ENCODE measurements at places on chromosomes 12 and 14.

- DNase-seq, result no peak
These were observed 26.3 kb upstream of the TCP11L2 start for GRCh38 chr12:106276032-106276740.

DNA sequence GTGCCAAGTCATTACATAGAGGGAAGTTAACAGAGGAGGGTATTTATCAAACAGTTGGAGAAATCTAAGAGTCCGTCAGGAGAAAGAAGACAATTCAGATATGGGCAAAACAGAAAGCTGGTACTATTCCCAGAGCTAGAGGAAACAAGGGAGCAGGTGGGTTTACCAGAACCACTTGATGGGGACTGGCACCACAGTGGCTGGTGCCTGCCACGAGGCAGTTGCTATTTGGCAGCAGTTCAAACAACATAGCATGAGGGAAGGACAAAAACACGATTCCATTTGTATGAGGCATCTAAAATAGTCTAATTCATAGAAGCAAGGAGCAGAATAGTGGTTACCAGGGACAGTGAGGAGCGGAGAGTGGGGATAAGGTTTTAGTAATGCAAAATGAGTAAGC is 24.6 kb upstream of the KLRD1 start:
- DNase-seq, result no peak

- DNase-seq, result no peak
These were observed 632 bp downstream of the NYNRIN start for GRCh38 chr14:24399447-24399822.

DNA sequence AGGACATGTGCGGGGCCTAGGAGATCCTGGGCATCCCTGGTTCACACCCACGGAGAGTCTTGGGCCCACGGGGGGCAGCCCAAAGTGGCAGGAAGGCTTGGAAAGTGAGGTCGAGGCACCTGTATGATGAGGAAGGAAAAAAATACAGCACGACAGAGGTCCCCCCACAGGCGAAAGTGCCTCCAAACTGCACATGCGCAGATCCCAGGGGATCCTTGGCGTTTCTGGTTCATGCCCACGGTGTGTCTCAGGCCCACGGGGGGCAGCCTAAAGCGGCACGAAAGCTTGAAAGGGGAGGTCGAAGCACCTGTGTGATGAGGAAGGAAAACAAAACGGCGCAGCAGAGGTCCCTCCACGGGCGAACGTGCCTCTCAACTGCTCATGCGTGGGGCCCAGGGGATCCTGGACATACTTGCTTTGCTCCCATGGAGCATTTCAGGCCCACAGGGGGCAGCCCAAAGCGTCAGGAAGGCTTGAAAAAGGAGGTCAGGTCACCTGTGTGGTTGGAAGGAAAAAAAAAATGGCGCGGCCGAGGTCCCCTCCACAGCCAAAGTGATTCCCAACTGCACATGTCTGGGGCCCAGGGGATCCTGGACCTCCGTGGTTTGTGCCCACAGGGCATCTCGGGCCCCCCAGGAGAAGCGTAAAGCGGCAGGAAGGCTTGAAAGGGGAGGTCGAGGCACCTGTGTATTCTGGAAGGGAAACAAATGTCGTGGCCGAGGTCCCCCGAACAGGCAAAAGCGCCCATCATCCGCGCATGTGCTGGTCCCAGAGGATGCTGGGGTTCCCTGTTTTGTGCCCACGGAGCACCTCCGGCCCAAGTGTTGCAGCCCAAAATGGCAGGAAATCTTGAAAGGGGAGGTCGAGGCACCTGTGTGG is 582.6 kb downstream of the ALG10 start:
- no peak for DNase-seq
